ENCODE measurements at places on chromosomes 13 and 19.
A peak's percentile ranks its signal among the peaks of the same experiment; 100 is the strongest.

DNA sequence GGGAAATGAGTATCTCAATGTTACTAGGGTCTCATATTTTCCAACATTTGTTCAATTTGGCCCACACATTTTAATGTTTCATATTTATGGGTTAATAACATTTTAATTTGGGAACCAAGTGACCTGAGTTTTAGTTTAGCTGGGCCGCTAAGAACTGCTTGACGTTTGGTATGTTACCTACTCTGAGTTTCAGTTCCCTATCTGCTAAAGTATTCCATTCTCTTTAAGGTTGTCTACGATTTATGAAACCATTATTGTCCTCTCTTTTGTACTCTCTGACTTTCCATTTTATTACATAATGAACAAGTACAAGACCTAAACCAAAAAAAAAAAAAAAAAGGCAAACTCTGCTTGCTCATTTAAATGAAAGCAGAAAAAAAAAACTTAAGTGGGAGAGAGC, 89.9 kb downstream of the FGF14 start:
- no peak for DNase-seq

DNA sequence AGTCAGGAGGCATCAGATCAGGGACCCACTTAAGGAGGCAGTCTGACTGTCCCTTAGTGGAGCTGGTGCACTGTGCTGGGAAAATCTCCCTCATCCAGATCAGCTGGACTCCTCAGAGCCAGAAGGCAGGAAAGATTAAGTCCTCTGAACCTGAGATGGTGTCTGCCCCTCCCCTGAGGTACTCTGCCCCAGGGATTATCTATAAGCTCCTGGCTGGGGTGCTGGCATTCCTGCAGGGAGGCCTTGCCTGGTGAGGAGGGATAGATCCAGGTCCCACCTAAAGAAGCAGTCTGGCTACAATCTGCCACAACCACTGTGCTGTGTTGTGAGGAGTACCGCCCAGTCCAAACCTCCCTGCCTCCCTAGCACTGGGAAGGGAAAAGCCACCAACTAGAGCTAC, 81.2 kb downstream of the NHLRC3 start:
- DNase-seq, result no peak

- no peak for DNase-seq
Observed at GRCh38 chr13:34422956-34423355, 519.1 kb upstream of the NBEA start.

DNA sequence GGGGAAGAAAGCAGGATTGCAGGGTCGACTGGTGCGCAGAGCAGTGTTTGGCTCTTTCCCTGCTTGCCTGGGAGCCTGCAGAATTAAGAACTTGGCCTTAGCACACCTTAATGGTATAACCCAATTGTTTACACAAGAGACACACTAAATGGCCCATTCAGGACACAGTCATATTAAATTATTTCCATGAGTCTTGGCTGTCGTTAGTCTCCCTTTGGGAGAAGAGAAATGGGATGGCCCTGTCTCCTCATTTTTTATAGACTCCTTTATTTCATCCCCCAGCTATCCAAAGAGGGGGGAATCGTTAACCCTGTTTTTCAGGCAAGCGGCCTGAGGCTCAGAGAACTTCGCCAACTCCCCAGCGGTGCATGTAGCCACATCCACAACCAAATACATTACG, 282.5 kb downstream of the SUCLA2 start:
- DNase-seq, result no peak

- no peak for DNase-seq
Observed at GRCh38 chr19:13095934-13096927, 6.4 kb downstream of the LYL1 start.

DNA sequence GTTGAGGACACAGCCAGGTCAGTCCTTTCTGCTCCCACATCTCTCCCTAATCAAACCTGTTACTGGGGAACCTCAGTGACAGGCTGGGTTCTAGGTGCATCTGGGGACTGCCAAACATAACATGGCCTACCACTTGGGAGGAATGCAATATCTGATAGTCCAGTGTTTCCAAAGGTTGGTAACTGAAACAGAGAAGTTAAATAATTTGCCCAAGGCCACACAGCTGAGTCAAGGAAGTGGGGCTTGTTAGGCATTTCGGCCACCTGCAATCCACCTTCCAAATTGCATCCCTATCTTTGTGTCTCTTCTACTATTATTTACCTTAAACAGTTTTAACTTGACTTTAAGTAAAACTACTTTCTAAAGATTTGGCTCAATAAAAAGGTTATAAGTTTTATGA, 731.3 kb downstream of the UQCRFS1 start:
- no peak for DNase-seq

- no peak for DNase-seq
Observed at GRCh38 chr19:33630880-33631608, 9.3 kb downstream of the CHST8 start.

- DNase-seq, result no peak
Observed at GRCh38 chr13:87975035-87975434, 303.9 kb downstream of the SLITRK5 start.

GRCh38 chr13:91232716-91233115, 114.8 kb upstream of the MIR17HG start:
- no peak for DNase-seq

- no peak for DNase-seq
Observed at GRCh38 chr19:36963280-36963679, 47.1 kb downstream of the ZNF568 start.

GRCh38 chr13:113360446-113360845, 3.5 kb downstream of the GRTP1 start:
- no peak for DNase-seq

DNA sequence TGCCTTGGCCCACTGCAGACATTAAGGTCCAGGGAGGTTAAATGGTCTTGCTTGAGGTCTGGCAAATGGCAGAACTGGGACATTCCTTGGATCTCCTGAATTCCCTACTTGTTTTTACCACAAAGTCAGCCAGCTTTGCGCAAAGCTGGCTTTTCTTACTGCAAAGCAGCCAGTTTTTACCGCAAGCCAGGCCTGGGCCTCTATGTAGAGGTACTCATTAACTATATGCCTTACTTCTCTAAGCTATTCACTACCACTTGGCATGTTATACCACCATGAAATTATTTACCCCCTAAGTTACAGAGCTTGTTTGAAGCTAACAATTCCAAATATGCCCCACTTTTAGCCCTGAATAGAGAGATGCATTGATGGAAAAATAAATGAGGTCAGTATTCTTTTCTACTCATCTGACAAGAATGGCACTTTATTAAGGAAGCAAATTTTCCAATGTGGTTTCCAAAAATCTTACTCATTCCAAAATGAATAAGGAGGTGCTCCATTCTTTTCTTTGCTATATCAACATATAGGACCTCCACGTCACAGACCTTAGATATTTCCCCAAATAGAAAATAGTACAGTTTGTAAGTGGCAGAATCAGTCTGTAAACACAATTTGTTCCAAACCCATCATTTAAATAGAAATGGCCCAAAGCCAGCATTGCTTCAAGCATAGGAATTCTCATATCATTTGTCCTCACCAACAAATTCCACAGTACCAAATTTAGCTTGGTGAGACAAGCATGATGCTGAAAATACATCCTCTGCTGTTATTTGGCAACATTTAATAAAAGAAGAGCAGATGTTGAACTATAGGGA, 143.9 kb upstream of the TSC22D1 start:
- DNase-seq, result no peak

GRCh38 chr13:90246687-90247345, 1100.7 kb upstream of the MIR17HG start:
- DNase-seq, result no peak

DNA sequence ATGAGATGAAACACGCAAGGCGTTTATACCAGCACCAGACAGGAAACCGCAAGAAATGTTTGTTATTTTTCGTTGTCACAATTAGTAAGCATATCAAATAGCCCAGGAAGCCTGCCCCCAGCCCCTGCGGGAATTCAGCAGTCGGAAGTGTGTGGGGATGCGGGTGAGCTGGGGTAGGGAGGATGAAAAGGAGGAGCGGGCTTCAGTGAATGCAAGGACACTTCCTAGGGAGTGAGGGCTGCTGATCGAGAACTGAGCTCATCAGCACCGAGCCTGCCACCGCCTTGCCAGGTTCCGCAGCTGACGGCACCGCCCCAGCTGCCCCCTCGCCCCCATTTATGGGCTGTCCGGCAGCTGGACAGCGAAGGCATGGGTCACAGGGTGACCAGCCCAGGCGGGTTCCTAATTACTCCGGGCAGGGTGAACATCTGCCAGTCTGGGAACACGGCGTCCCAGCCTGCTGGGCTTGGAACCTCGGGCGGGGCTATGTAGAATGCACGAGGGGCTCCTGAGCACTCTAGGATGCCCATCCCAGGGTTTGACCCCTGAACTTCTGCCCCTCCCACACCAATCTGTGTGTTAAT, 1.6 kb upstream of the BEST2 start:
- DNase-seq, result no peak

DNA sequence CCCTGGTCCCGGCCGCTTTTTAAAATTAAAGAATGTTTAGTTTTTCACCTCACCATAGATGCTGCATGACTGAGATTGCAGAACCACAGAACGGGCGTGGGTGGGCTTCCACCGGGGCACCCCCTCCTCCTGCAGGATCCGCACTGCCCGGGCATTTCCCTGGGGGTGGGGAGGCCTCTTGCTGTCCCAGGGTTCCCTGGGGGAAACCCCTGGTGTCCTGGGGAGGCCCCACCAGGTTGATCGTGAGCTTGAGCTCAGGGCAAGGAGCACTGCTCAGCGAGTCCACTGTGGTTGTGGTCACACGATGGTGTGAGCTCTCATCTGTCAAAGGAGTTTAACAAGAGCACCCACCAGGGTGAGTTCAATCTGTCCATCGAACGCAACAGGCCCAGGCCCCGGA, 11.4 kb upstream of the TCF3 start:
- DNase-seq, result no peak

DNA sequence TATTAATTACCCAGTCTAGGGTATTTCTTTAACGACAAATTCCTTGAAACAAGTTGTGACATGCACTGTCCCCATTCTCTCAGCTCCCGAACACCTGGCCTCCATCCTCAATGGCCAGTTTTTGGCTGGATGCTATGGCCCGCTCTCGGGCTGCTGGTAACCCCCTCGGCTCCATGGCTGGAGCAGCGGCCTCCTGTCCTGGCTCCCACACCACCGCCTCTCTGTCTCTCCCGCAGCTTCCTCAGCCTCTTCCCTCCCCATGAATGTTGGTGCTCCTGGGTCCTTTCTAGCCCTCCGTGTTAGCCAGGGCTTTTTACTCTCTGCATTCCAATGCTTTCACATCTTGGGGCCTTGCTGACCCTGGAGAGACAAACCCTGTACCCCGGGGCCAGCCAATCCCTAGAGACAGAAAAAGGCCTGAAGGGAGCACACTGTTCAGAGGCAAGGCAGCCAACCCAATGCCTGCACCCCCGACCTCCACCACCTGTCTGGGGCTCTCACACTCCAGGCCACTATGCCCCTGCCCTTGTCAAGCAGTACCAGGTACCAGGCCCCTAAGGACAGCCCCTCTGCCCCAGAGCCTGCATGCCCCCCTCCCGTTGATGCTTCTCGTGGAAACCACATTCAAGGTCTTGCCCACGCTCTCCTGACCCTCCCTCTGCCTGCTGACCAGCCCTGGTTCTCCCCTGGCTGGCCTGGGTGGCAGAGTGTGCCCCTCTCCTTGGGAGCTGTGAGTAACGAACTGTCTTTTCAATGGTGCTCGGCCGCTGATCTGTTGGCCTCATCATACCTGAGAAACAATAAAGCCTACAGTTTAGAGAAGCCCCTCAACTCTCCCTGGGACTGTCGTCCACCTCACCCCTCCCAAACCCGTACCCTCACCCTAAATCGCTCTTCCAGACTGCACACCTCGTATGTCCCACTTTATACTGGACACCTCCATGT, 86.9 kb upstream of the GPR183 start:
- DNase-seq, result no peak

GRCh38 chr19:50233308-50233910, 30.0 kb downstream of the MYH14 start:
- DNase-seq, result no peak

- peak; percentile 25 for DNase-seq
Observed at GRCh38 chr19:48480558-48481500, 11.7 kb downstream of the CYTH2 start.

DNA sequence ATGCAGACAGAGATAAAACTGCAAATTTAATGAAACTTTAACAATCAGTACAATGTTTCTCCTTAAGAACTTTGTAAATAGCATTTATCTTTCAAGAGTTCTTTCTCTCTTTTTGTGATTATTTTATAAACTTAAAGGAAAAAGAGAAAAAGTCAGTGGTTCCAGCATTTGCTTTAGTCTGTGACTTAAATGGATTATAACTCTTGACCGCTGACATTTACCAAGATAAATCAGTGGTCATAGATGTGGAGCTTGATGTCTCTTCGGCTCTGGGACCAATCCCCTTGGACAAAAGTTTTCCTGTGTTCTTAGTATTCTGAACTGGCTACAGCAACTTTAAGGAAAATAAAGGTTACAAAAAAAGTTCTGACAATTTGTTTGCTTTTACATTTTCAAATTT, 162.6 kb downstream of the TM9SF2 start:
- no peak for DNase-seq

DNA sequence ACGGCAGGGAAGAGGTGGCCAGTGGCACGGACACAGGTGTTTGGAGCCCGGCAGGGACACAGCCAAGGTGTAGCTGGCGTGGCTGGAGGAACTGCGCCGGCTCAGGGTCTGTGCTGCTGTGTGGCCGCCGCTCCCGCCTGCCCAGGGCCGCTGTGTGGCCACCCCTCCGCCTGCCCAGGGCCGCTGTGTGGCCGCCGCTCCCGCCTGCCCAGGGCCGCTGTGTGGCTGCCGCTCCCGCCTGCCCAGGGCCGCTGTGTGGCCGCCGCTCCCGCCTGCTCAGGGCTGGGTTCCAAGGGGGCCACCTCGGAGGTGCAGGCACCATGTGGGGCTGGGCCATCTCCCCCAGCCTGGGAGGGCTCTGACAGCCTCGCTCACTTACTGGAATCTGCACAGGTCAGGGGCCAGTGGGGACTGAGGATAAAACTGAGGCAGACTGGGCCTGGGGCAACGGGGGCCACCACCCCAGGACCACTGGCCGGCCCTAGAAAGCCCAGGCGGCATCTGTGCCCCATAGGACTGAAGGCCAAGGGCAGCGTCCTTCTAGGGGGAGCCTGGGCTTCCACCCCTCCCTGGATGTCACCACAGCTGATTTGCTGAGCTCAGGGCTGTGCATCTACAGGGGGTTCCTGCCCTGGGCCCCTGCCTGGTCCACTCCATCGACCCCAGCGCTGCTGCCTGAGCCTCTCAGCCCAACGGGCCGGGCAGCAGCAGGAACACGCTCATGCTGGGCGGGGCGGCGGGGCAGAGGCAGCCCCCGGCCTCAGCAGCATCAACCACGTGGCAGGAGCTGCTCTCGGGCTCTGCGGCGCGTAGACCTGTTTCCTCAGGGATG, 21.5 kb downstream of the C13orf46 start:
- DNase-seq, result no peak

GRCh38 chr13:48492096-48492440, 40.8 kb downstream of the RCBTB2 start:
- DNase-seq, result peak; percentile 62

Data from inflammatory macrophage treated with lipopolysaccharide for 4 hours (primary cell).